Sciatic nerve (tissue), 2 donors: ENCODE measurements at places on chromosomes 7 and 10. TPM values are rescaled to one million over a fixed set of nuclear protein-coding genes. Genes with fewer than 3 reads are reported as not detected.

DNA sequence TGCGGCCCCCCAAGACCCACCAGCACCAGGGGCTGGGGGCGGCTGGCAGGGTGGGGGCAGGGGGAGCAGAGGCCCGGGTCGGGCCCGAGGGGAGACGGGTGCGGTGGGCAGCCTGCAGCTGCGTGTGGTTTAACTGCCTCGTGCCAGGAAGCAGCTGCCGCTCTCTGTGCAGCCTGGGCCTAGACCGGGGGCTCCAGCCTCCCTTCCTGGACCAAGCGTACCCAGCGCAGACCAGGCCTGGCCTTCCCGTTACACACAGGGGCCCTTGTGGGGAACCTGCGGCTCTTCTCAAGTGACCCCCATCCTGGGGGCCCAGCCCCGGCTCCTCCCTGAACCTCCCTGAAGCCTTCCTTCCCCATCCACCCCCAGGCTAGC is 6.6 kb upstream of the INTS1 start:
- no peak for DNase-seq

DNA sequence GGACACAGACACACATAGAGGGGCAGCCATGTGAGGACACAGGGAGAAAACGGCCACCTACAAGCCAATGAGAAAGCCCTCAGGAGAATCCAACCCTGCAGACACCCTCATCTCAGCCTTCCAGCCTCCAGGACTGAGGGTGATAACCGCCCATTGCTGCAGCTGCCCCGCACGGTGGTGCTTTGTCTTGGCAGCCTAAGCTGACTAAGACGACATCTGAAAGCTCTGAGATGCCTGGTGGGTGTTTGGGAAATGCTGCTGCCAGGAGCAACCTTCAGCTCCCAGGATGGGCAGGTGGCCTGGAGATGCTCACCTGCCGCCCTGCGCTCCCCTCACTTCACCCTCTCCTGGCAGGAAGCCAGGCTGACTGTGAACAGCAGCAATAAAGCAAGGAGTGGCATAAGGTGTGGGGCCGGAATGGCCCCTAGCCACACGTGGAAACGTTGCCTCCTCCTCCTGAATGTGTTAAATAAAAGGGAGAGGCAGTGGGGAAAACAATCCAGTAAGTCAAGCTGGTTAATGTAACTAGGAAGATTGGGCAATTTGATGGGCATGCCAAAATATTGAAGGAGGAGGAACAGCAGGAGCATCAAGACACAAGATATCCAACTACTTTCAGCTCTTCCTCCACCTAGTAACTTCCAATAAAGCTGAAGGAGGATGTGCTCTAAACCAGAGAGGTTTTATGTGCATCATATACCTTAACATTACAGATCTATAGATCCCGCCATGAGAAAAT is 121.5 kb downstream of the TNS3 start:
- no peak for DNase-seq

GRCh38 chr10:112728997-112729396 is 221.1 kb upstream of the TCF7L2 start:
- DNase-seq: no peak

GRCh38 chr10:128576336-128576735 is 450.1 kb upstream of the MKI67 start:
- DNase-seq: no peak

GRCh38 chr7:143458263-143458662 is 15.0 kb downstream of the TAS2R60 start:
- DNase-seq: no peak

- no peak for DNase-seq
These were observed 105.7 kb downstream of the CCNY start for GRCh38 chr10:35442028-35442427.

DNA sequence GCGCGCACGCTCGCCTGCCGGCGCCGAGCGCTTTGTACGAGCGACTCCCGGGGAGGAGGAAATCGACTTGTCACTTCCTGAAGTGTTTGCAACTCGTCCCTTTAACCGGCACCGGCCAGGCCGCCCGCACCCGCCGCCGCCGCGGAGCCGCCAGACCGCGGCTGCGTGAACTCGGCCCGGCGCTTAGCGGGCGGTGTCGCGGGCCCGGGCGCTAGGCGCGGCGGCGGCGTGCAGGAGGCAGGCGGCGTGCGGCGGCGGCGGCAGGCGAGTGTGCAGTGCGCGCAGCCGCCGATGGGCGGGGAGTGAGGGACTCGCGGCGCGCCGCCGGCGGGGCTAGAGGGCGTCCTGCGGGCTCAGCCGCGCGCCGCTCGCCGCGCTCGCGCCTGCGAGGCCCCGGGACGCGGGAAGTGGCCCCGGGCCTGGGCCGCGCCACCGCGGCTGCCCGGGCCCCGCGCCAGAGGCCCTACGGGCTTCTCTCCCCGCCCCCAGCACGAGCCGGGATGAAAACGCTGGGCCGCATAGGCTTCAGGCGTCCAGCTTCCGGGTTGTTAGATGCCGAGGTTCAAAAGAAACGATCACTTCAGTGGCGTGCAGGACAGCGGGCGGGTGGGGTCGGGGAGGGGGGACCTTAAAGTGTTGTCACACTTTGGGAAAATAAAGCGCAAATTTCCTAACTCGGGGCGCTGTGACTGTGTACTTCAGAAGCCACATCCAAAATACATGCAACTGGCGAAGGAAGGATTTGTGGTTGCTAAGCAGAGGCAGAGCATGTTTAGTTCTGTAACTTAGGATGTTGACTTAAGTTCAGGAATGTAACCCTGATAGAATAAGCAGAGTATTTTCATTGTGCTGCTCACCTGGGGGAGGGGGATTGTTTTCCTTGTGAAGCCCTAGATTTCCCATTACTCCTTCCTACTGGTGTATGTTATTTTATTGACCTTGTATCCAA is at the start of gene FAM53B:
TSS of gene FAM53B (minus strand) at position 277 of the 949 bp plus-strand sequence. CDS start 37,665 bp downstream, outside the sequence.
- peak; percentile 90 for DNase-seq

GRCh38 chr10:78218798-78219490 is 185.3 kb downstream of the RPS24 start:
- no peak for DNase-seq

GRCh38 chr10:71314028-71314693 is 4.9 kb upstream of the SLC29A3 start:
- peak; percentile 79 for DNase-seq

- peak; percentile 49 for DNase-seq
These were observed 6.3 kb upstream of the CDH23 start for GRCh38 chr10:71390461-71390835.

GRCh38 chr7:10536561-10536960 is 437.1 kb upstream of the PHF14 start:
- no peak for DNase-seq

DNA sequence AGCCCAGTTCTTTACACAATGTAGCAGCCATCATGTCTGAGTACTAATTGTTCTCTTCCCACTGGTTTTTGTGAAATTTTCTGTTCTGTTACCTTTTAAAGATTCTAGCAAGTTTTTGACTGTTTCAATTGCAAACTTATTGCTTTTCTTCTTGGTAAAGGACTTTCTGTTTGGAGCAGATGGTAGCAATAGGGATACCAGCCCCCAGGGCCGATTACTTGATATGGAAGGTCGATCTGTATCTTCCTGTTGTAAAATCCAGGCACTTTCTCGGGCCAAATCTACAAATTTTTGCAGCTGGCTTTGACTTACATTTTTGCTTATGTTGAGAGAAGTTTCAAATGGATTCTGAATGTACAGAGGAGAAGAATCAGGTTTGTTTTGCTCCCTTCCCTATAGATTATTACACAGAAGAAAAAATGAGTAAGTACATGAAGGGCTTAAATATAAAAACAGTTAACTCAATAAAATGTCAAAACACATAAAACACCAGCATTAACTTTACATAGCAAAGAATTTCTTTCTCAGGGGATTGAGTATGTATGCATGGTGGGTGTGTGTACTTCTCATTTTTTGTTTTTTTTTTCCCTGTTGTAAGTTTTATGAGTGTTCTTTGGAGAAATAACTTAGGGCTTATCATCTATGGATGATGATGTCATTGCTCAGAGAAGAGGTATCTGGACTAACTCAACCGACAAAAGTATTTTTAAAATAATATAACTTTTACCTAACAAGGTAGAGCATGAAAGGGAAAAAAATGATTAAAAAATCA is 35.3 kb downstream of the MTPAP start:
- no peak for DNase-seq

- no peak for DNase-seq
These were observed 261.2 kb downstream of the GLI3 start for GRCh38 chr7:41975849-41976248.

GRCh38 chr7:51316666-51317581 is at the start of gene COBL:
Gene COBL, minus strand, starts transcription at chr7:51316809. Its CDS starts 176 bp downstream, at chr7:51316633.
- no peak for DNase-seq

- DNase-seq: no peak
These were observed 205.2 kb downstream of the GLRX3 start for GRCh38 chr10:130341356-130341755.

NODAL gene
- total RNA-seq: not detected

MEOX2 gene
- total RNA-seq: 142 TPM

CPED1 gene
- 41.9 TPM for total RNA-seq

ABCC2 gene
- total RNA-seq: 10.4 TPM

INHBA gene
- total RNA-seq: 40.4 TPM

RBP3 gene
- not detected for total RNA-seq

CHRM2 gene
- total RNA-seq: not detected
